ENCODE measurements at places on chromosomes 16 and 17.

- no peak for DNase-seq
These were observed 4.6 kb upstream of the MPP2 start for GRCh38 chr17:43911904-43912303.

DNA sequence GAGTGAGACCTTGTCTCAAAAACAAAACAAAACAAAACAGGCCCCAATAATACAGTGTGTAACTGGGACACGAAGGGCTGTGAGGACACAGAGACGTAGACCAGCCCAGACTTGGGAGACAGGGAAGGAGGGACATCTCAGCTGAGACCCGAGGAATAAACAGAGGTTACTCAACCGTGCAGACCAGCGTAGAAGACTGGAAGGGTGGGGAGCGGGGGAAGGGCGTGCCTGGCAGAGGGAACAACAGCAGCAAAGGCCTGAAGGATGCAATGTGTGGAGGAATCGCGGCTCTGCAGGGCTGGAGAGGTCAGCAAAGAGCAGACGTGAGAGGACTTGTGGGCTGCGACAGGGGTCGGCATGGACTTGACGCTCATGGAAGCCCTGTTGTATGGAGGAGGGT, 11.6 kb upstream of the CES4A start:
- DNase-seq: no peak

DNA sequence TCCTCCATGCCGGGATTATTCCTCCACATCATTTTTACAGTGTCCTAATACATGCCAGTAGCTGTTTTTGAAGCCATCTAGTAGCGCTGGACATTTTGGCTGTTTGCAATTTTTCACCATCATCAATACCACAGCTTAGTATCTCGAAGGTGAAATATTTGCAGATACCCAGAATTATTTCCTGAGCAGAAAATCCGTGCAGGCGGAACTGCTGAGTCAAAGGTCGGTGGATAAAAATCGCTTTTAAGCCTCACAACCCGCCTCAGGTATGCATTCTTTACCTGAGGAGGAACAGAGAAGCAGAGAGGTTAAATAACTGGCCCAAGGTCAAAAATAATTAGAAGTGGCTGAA, 584 bp upstream of the TNRC6A start:
- no peak for DNase-seq

DNA sequence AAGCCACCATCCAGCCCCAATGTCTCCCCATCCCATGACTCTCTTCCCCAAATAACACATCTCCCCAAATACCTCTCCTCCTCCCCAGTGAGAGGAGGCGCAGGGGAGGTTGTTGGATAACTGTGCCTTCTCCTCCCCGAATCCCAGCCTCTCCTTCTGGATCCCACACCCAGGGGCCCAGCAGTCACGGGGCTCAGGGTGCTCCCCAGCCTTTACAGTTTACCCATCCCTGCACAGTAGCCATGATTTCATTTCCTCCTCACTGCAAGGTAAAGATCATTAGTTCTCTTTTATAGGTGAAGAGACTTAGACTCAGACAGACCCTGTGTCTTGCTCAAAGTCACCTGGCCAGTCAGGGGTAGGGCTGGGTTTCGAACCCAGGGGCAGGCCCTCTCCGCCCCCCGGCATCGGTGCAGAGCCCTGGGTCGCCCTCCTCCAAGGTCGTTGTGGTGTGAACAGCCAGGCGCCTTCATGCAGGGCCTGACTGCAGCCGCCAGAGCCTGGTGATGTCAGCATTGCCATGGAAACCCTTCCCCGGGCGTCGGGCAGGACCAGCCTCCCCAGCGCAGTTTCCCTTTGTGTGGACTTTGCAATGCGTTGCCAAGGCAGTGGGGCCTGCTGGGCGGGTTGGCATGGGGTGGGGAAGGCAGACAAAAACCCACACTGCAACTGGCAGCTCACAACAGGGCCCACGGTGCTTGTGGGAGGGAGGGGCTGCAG, 53.3 kb upstream of the TOB1 start:
- peak; percentile 76 for DNase-seq

DNA sequence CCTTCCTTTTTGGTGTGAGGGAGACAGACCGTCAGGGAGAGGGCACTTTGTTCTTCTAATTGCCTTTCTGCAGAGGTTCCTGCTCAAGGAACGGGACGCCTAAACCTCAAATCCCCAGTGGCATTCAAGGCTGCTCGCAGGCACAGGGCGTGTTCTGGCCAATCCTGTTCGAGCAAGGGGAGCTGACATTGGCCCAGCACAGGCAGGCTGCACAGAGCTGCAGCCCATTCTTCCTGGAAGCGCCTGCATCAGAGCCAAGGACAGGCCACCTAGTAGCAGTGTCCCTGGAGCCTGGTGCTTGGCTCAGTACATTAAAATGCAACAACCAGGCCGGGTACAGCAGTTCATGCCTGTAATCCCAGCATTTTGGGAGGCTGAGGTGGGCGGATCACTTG, 72.2 kb upstream of the CREBBP start:
- no peak for DNase-seq

GRCh38 chr17:45386178-45386577, 46.5 kb downstream of the ARHGAP27 start:
- no peak for DNase-seq

- no peak for DNase-seq
These were observed 6.2 kb upstream of the DUSP14 start for GRCh38 chr17:37483311-37484039.

DNA sequence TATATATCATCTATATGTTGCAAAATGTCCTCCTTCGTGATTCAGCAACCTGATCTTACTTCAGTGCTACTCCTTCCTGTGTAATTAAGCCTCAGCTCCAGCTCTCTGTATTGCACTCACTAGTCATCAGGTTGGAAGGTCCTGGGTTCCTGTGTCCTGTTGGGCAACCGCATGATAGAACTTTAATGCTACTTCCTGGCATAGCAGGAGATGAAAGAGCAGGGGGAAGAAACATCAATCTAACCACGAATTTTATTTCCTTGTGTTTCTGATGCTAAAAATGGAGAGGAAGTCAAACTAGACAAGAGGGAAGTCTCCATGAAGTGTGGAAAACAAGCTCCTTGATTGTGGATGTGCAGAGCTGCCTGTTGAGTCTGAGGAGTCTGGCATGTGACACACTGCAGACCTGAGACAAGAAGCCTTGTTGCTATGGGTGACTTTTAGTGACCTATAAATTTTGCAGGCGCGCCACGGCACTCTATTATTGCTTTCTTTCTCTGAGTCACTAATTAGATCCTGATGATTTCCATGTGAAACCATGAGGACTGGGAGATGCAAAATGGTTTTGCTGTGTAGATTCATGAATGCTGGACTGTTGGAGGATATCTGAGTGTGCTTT, 25.6 kb downstream of the IGSF6 start:
- DNase-seq: no peak

- DNase-seq: no peak
These were observed 82.1 kb upstream of the ELAC2 start for GRCh38 chr17:13099926-13100325.

GRCh38 chr16:2019921-2020831, 591 bp downstream of the NPW start:
- DNase-seq: no peak

DNA sequence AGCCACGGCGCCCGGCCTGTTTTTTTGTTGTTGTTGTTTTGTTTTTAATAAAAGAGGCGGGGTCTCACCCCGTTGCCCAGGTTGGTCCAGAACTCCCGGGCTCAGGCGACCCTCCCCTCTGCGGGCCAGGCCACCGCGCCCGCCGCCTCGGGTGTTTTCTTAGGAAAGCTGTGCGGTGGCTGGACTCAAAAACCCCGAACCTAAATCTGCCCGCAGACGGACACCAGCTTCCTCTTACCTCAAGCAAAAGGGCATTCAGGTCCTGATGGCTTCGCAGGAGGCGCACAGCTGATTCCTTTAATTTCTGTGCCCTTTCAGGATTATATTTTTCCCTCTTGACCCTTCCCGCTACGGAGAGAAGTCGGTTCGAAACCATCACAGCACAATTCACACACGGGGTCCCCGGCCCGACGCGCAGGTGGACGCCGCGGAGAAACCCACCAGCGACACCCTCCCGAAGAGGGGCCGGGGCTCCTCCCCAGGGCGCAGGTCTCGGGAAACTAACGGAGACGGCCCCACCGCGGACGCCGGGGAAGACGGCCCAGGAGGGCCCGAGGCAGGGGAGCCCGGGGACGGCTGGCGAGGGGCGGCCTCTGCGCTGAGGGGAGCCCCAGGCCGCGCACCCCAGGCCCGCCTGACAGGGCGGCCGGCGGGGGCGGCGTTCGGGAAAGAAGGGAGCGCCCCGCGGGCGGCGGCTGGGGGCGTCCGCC, 653 bp downstream of the FANCA start:
- DNase-seq: peak; percentile 53

DNA sequence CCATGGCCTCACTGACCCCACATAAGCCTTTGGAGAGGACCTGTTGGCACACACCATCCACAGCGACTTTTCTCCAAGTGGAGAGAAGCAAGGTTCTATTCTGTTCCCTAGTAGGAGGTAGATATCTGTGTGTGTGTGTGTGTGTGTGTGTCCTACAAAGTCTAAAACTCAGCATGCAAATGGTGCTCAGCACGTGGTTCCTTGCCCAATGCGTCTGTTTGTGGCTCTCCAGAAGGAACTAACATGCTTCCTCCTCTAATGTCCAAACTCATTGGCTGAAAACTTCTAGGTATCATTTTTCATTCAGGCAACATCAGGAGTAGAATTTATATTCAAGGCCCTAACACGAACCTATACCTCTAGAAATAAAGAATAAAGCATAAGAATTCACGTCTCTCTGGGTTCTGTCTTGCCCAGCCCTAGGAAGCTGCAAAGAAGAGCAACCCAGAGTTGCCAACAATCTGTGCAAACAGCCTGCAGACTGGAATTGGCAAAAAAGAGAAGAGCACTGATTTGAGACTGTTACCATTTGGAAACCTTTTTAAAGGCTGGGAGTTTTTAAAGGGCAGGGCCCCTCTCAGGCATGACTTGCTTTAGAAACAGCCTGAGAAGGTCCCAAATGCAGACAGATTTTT, 25.5 kb downstream of the MAP3K14 start:
- DNase-seq: no peak

DNA sequence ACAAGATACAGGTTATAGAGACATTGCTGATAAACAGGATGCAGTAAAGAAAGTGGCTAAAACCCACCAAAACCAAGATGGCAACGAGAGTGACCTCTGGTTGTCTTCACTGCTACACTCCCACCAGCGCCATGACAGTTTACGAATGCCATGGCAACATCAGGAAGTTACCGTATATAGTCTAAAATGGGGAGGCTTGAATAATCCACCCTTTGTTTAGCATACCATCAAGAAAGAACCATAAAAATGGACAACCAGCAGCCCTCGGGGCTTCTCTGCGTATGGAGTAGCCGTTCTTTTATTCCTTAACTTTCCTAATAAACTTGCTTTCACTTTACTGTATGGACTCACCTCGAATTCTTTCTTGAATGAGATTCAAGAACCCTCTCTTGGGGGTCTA, 21.7 kb upstream of the CDH13 start:
- DNase-seq: no peak

- DNase-seq: peak; percentile 57
These were observed 19.1 kb upstream of the ZNF594 start for GRCh38 chr17:5210614-5211252.

DNA sequence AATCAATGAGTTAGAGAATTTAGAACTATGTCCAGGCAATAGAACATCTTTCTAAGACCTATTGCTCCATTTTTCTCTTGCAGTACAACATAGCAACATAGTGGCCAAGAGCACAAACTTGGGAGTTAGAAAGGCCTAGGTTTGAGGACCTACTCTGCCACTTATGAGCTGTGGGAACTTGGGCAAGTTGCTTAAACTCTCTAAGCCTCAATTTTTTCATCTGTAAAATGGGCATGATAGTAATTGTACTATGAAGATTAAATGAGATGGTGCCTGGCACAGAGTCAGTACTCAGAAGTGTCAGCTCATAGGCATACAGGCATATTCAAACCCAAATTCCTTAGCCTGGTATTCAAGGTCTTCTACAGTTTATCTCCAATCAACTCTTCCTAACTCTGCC, 25.1 kb downstream of the IRX5 start:
- DNase-seq: no peak

GRCh38 chr16:65950211-65950610, 416.3 kb upstream of the CDH5 start:
- DNase-seq: no peak

GRCh38 chr16:54974367-54974766, 43.7 kb downstream of the IRX5 start:
- no peak for DNase-seq

Data from germinal center (tissue), 1 donor.